Neural crest cell (in vitro differentiated cells): ENCODE measurements at places on chromosomes 2 and 18. TPM values are rescaled to one million over a fixed set of nuclear protein-coding genes. Genes with fewer than 3 reads are reported as not detected.
A peak's percentile ranks its signal among the peaks of the same experiment; 100 is the strongest.

L3MBTL4 gene
- 0.50 and 0.65 TPM in 2 replicates for total RNA-seq

DUSP2 gene
- 1.0 and 1.1 TPM in 2 replicates for total RNA-seq

HOXD13 gene
- not detected in 2 replicates for total RNA-seq

GRCh38 chr2:96687266-96687665 lies 44.7 kb downstream of the FER1L5 start:
- H3K4me3 ChIP-seq = no peak overlapping the region
- H3K27me3 ChIP-seq = no peaks in the 10 kb centered on the region
- H3K4me1 ChIP-seq = peaks cover 4% of the 10 kb centered on the region
- no peaks in the 10 kb centered on the region for H3K36me3 ChIP-seq
- DNase-seq = no peak

- no peak overlapping the region for H3K27ac ChIP-seq
- H3K36me3 ChIP-seq = no peaks in the 10 kb centered on the region
- H3K4me1 ChIP-seq = no peaks in the 10 kb centered on the region
- no peak for DNase-seq
Observed at GRCh38 chr2:79711098-79711497, 198.2 kb downstream of the CTNNA2 start.

DNA sequence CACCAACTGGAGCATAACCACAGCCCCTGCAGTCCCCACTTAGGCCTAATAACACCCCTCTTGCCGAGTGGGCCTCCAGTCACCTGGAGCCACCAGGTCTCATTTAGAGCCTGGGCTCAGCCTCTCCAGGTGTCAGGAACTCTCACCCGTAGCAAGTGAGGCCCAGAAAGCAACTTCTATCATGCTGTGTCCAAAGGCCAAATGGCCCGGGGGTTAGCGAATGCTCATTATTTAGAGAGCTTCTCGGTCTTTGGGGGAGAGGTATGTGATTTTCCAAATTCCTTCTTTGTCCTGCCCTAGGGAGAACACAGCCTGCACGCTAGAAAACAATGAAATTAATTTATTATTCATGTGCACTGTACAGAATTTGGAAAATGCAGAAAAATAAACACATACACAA lies 109.9 kb upstream of the PTPRM start:
- no peaks in the 10 kb centered on the region for H3K36me3 ChIP-seq
- no peak for DNase-seq
- H3K27ac ChIP-seq = no peak overlapping the region
- no peak overlapping the region for H3K4me3 ChIP-seq
- H3K27me3 ChIP-seq = no peaks in the 10 kb centered on the region

DNA sequence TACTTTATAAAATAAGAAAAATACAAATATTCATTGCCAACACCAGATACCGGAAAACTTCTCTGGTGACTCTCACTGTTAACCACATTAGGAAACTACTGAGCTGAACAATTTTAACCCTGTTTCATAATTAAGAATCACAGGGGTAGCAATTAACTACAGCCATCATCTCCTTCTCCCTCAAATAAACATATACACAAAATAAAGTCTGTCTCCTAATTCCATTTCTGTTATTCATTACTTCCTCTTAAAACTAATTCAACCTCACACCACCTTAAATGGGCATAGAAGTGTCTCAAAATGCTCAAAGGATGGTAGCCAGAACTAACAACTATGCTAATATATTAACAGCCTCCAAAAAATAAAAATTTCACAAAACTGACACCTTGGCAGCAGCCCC lies 60.7 kb downstream of the ACVR1 start:
- peaks cover 11% of the 10 kb centered on the region for H3K36me3 ChIP-seq
- no peak overlapping the region for H3K4me3 ChIP-seq
- H3K27ac ChIP-seq = no peak overlapping the region
- H3K4me1 ChIP-seq = no peaks in the 10 kb centered on the region

DNA sequence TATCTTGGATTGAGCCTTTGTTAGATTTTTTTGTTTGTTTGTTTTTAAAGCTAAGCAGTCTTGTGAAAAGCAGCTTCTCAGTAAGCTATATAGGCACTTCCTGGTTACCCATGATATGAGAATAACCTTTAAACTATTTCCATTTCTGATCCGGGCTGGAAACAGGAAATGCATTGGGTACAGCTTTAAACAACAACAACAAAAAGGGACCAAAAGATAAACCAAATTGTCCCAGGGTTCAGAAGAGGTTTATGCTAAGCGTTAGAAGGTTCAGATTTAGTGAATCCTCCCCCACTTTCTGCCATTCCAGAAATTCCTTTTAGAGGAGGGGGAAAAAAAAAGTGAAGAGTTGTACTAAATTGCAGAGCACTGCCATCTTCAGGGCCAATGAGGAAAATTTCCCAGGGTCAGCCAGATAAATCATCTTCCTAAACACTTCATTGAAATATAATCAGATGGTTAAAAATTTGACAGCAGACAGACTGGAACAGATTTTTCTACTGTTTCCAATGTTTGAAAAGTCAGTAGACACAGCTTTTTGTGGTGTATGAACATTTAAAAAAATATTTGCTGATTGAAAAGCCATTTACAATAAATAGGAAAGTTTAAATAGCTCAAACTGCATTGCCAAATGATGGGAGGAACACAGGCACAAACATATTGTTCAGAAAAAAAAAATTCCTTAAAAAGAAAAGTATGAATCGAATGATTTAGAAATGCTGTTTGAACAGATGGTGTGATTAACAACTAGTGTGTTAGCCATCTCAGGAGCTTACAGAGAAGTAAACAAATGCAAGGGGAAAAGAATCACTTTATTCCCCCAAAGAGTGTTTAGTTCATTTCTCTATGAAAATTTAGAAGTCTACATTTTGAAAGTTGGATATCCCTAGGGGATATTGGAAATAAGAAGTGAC lies 189.9 kb upstream of the TANK start:
- H3K4me3 ChIP-seq = peak overlapping the region; percentile 41
- DNase-seq = peak; percentile 21
- H3K4me1 ChIP-seq = peaks cover 6% of the 10 kb centered on the region
- no peaks in the 10 kb centered on the region for H3K27me3 ChIP-seq

- H3K36me3 ChIP-seq = no peaks in the 10 kb centered on the region
- no peak for DNase-seq
- H3K27ac ChIP-seq = no peak overlapping the region
- no peaks in the 10 kb centered on the region for H3K27me3 ChIP-seq
- H3K4me3 ChIP-seq = no peak overlapping the region
- H3K4me1 ChIP-seq = no peaks in the 10 kb centered on the region
Observed at GRCh38 chr2:192390401-192390800, 195.7 kb upstream of the TMEFF2 start.

DNA sequence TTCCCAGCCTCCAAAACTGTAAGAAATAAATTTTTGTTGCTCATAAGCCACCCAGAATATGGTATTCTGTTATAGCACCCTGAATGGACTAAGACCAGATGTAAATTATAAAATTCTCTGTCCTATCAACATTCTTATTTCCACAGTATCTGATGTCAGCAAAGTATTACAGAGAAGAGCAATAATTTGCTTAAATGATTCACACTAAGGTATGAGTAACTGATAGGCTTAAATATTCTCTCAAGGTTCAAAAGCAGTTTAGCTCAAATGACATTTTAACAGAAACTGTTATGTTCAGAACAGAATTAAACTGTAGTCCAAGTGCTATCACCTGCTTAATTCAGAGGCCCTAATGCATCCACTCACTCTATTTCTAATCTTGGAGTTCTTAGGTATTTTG lies 12.8 kb downstream of the SESTD1 start:
- peaks cover 24% of the 10 kb centered on the region for H3K36me3 ChIP-seq
- no peak for DNase-seq
- no peak overlapping the region for H3K27ac ChIP-seq
- peaks cover 10% of the 10 kb centered on the region for H3K4me1 ChIP-seq

DNA sequence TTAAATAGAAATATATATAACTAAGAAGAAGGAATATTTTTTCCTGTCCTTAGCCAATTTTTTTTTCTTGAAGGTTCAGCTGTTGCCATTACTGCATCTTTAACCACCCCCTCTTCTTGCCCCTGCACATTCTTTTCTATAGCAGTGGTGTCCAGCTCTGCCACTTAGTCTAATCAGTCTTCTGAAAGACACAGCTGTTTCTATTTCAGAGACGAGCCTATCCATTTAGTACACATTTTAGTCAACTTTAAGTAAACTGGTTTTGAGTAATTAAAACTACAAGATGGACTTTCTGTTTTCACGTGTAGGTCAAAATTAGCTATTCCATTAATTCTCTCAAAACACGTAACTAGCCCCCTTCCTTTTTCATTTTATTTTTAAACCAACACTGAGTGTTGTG lies 21.0 kb downstream of the SPOPL start:
- no peak for DNase-seq
- peaks cover 17% of the 10 kb centered on the region for H3K36me3 ChIP-seq
- H3K4me3 ChIP-seq = no peak overlapping the region
- H3K27ac ChIP-seq = no peak overlapping the region
- no peaks in the 10 kb centered on the region for H3K27me3 ChIP-seq

- H3K4me1 ChIP-seq = no peaks in the 10 kb centered on the region
- H3K27ac ChIP-seq = no peak overlapping the region
- no peaks in the 10 kb centered on the region for H3K36me3 ChIP-seq
Observed at GRCh38 chr2:134361648-134362047, 107.8 kb downstream of the MGAT5 start.

DNA sequence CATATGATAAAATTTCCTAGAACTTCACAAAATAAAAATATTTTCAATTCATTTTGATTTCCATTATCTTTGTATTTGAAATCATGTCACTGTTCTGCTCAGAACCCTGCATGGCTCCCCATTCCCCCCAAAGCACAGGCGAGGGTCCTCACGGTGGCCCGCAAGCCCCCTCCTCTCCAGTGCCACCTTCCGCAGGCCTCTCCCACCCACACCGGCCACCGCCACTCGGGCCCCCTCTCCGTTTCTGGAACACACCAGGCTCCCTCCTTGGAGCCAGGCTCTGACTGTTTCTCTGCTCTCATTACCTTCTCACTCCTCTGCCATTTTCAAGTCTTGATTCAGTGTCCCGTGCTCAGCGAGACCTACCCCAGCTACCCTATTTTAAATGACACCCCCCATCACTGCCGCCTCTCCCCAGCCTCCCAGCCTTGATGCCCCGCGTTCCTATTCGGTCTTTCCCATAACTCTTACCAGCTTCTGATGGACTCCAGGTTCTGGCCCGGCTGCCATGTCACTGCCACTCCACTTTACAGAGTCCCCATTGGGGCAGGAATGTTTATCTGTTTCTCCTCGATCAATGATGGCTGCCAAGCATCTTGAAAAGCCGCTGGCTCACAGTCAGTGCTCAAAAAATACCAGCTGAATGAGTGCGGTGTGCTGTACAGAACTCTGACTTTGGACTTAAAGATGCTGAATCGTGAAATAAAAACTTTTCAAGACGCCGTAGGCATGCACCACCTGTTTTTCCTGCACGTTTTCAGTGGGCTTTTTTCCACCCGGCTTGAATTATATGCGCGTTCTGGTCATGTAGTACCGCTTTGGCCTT lies 201.0 kb downstream of the GBX2 start:
- H3K27me3 ChIP-seq = no peaks in the 10 kb centered on the region
- no peak for DNase-seq
- H3K27ac ChIP-seq = no peak overlapping the region
- no peak overlapping the region for H3K4me3 ChIP-seq

GRCh38 chr2:160109939-160110673 lies 47.7 kb upstream of the PLA2R1 start:
- H3K27me3 ChIP-seq = no peaks in the 10 kb centered on the region
- H3K4me3 ChIP-seq = no peak overlapping the region
- DNase-seq = peak; percentile 55
- H3K27ac ChIP-seq = no peak overlapping the region
- peaks cover 16% of the 10 kb centered on the region for H3K4me1 ChIP-seq

DNA sequence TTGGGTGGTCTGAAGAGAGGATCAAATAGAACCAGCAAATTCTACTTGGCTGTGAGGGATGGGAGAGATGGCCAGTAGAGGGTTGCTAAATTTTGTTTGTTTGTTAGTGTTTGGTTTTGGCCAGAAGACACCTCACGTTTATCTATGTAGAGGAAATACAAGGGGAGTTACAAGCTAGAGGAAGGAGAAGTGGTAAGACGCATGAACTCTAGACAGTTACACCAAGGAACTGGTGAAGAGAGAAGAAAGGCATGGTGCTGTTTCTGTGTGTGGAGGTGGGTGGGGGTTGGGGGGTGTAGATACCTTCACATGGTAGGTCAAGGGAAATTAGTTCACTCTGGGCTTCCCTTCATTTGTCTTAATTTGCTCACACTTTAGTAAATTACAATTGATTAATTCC lies 25.6 kb downstream of the RASGRP3 start:
- no peaks in the 10 kb centered on the region for H3K36me3 ChIP-seq
- no peaks in the 10 kb centered on the region for H3K27me3 ChIP-seq
- DNase-seq = no peak
- H3K27ac ChIP-seq = no peak overlapping the region
- peaks cover 17% of the 10 kb centered on the region for H3K4me1 ChIP-seq
- no peak overlapping the region for H3K4me3 ChIP-seq

GRCh38 chr2:95359501-95359930 lies 43.0 kb upstream of the FAHD2A start:
- H3K27me3 ChIP-seq = peaks cover 12% of the 10 kb centered on the region
- no peak overlapping the region for H3K27ac ChIP-seq
- no peaks in the 10 kb centered on the region for H3K4me1 ChIP-seq
- H3K4me3 ChIP-seq = no peak overlapping the region
